ENCODE measurements at places on chromosomes 7 and 10.

- no peak for DNase-seq
Measured at GRCh38 chr10:73857446-73857845, 16.9 kb downstream of the CAMK2G start.

GRCh38 chr10:112852306-112852705, 97.7 kb upstream of the TCF7L2 start:
- DNase-seq, result no peak

GRCh38 chr10:132412316-132413192, 15.6 kb downstream of the PWWP2B start:
- DNase-seq, result no peak

GRCh38 chr7:31116615-31117014, 64.5 kb downstream of the ADCYAP1R1 start:
- DNase-seq, result no peak

GRCh38 chr10:17709492-17709891, 42.5 kb upstream of the TMEM236 start:
- DNase-seq, result no peak

GRCh38 chr10:31930023-31930751, 1.6 kb upstream of the ARHGAP12 start:
- no peak for DNase-seq

GRCh38 chr10:1274701-1275544, 218.7 kb downstream of the WDR37 start:
- no peak for DNase-seq

- DNase-seq, result no peak
Measured at GRCh38 chr10:96287392-96288105, 16.2 kb upstream of the BLNK start.

DNA sequence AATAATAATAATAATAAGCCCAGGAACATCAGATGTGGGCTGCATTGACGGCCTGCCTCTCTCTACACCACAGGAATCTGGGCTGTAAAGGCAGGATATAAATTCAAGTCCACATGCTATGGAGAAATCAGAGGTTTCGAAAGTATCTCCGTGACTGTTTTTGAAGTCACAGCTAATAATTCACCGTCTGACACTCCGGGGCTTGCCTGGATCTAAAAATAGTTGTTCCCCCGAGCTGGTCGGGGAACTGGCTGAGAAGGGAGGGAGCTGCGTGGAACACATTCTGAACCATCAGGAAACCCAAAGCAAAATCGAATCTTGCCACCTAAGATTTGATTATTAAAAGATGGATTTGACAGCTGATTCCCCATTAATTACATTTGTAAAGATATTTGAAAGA, 35.4 kb downstream of the KLF6 start:
- no peak for DNase-seq

DNA sequence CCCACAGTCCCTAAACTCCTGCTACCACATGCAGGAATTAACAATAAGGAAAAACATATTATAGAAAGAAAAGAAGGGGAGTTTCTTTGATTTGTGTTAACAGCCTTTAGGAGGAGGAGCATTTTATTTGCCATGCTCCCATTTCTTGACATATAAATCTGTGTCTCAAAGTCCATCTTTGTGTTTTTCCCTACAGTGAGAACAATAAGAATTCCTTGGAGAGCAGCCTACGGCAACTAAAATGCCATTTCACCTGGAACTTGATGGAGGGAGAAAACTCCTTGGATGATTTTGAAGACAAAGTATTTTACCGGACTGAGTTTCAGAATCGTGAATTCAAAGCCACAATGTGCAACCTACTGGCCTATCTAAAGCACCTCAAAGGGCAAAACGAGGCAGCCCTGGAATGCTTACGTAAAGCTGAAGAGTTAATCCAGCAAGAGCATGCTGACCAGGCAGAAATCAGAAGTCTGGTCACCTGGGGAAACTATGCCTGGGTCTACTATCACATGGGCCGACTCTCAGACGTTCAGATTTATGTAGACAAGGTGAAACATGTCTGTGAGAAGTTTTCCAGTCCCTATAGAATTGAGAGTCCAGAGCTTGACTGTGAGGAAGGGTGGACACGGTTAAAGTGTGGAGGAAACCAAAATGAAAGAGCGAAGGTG, 4.1 kb downstream of the IFIT2 start:
- DNase-seq, result no peak

DNA sequence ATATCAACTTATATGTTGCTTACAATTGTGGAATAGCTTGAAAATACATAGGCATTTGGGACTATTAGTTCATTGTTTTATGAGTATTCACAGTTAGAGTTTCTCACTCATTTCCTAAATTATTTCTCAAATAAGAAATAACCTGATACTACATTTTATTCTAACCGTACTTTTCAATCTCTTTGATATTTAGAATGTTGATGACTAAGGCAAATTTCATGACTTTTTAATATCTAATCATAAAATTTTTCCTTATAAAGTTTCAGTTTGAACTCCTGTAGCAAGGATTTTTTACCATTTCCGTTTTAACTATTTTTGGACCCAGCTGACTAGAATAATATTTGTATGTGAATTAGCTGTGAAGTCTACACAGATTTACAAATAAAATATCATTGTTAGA, 41.3 kb upstream of the GNAI1 start:
- no peak for DNase-seq

GRCh38 chr7:23106057-23106822, 655 bp downstream of the KLHL7 start:
- peak; percentile 32 for DNase-seq

DNA sequence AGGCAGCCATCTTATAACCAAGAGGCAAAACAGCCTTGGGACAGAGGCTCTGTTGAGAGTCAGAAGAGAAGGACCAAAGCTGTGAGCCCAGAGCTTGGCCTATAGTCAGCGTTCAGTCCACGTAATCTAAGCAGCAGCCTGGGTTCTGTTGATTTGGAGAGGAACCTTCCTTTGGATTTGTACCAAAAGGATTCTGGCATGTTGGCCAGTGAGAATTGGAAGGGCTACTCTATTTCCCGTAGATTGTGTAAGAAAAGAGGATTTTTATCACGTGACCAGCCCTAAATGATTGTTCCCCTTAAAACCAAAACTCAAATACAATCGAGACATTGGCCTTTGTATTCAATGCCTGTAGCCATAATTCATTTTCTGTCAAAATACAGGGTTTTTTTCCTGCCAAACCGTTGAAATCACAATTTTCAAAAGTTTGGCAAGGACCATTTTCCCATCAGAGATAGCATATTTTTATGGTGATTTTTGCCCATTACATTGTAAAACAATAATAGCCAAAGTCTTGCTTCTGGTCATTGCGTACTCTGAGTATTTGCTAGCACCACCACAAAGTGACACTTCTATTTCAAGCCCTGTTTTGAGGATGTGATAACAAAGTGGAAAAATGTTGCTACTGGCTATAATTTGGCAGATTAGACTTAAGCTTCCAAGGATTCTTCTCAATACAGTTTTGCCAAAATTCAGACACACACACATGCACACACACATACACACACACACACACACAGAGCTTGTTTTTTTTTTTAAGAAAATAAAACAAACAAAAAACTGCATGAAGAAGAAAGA, 23.1 kb upstream of the BMPER start:
- no peak for DNase-seq

DNA sequence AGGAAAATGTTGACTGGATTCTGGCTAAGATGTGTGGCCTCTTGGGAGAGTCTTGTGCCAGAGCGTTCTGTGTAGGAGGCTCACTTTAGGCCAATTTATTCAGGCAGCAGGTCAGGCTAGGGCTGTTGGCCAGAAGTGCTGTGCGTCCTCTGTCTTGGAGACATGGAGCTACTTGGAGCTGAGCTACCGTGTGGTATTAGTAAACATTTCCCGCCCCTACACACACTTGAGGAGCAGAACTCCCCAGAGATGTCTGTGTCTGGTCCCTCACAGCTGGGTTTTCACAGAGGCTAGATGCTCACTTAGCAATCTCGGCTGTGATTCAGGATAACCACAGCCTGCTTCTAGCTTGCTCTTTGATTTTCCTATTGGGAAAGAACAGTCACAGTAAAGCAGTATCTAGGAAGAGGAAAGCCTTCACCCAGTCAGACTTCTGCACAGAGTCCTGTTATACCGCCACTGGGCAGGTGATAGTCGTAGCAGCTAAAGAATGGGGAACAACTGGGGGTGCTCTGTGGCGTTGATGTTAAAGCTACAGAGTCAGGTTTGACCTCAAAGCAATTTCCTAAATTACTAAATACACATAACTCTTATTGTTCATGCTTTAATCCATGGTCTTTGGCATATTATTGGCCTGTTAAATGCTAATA, 86.7 kb downstream of the MDFIC start:
- no peak for DNase-seq

DNA sequence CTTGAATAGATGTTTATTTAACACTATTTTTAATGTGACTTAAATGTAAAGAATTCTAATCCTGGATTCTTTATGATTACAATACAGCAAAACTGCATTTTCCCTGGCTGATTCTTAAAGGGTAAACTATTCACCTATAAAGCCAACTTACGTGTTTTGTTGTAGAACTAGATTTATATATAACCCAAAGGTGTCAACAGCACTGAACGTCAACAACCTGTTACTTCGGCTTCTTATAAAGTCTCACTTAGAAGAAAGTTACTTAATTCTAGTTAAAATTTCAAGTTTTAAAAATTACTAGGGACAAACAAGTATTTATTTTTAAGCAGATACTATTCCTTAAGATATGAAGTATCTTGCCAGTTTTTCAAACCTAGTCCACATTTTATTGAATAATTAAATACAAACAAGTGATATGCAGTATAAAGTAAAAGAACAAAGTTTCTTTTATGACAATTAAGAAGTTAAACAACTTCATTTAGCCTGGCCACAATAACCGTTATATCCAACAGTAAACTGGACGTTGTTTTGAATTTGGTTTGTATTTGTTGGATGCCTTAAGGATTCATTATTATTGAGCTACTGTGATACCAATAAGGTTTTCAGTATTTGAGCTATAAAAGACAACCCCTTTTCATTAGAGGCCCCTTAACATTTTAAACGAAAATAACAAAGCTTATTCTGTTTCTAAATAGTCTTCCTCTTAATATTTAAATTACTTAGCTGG, 83.1 kb downstream of the SNX10 start:
- DNase-seq, result no peak

DNA sequence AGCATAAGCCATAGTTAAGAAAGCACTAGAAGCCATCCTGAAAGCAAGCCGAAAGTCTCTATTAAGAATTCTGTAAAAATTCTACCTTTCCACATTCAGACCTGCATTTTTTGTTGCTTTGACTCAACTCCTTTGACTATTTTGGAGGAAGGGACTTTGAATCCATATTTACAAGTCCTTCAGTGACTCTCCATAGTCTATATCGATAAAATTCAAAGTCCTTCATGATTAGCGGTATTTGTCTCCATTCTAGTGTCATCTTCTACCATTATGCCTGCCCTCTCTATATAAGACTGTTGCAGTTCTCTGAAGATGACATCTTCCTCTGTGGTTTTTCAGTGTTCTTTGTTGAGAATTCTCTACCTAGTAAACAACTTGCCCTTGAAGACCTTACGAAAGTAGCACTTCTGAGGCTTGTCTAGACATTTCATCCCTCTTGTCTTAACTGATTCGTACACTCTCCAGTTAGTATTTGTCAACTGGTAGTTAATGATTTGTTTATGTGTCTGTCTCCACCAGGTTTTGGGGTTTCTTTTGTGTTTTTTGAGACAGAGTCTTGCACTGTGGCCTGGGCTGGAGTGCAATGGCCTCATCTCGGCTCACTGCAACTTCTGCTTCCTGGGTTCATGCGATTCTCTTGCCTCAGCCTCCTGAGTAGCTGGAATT, 1.7 kb downstream of the CCSER2 start:
- no peak for DNase-seq
